ENCODE measurements at places on chromosomes 1 and 21.

- no peak for DNase-seq
Observed at GRCh38 chr1:51952638-51953037, 37.9 kb downstream of the RAB3B start.

GRCh38 chr21:25822981-25823380, 88.2 kb downstream of the GABPA start:
- DNase-seq: no peak

- no peak for DNase-seq
Observed at GRCh38 chr1:157238585-157238984, 100.4 kb upstream of the ETV3 start.

DNA sequence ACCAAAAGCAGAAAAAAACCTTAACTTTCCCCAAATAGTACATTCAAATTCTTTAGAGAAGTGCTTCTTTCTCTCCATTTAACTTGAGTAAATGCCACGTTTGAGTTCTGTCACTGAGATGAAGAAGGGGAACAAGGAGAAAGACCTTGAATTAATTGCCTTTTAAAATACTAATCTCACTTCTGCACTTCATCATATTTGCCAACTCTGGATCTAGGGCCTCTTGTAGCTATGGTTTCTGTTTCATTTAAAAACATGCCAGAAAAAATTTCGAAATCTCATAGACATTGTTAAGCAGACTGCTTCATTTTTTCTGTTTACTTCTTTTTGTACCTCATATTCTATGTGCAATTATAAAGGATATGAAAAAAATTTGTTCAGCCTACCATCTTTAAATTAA, 24.6 kb downstream of the MIXL1 start:
- no peak for DNase-seq

- DNase-seq: no peak
Observed at GRCh38 chr1:195960580-195960979, 647.7 kb downstream of the KCNT2 start.

GRCh38 chr1:171160639-171161354, 24.3 kb upstream of the FMO2 start:
- DNase-seq: no peak

- DNase-seq: peak; percentile 63
Observed at GRCh38 chr1:112706505-112707220, at the start of gene RHOC. TSS of gene RHOC (minus strand) at chr1:112707127. CDS start at chr1:112703799, 3,328 bp downstream.

- no peak for DNase-seq
Observed at GRCh38 chr1:94160811-94161210, 39.9 kb upstream of the ABCA4 start.

- no peak for DNase-seq
Observed at GRCh38 chr1:7702365-7702764, 68.7 kb upstream of the VAMP3 start.

DNA sequence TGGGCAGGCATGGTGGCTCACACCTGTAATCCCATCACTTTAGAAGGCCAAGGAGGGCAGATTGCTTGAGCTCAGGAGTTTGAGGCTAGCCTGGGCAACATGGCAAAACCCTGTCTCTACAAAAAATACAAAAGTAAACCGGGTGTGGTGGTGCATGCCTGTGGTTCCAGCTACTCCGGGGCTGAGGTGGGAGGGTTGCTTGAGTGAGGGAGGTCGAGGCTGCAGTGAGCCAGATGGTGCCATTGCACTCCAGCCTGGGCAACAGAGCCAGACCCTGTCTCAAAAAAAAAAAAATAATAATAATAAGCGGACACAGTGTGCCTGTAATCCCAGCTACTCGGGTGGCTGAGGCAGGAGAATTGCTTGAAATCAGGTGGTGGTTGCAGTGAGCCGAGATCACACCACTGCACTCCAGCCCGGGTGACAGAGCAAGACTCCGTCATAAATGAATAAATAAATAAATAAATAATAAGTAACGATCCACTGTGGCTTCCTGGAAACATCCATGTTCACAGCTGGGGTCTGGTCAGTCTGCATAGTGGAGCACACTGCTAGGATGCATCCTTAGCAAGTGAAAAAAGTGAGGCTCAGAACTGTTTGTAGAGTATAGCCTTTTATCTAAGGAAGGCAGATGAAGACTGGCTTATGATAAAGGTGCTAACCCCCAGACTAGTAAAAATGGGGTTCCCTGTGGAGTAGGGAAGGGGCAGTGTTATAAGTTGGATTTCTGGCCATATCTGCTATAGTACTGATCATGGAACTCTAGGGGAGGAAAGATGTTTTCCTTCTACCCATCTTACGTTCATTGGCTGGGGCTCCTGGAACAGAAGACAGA, 15.7 kb downstream of the PKNOX1 start:
- no peak for DNase-seq

GRCh38 chr1:48223366-48224240, 1.1 kb downstream of the SLC5A9 start:
- no peak for DNase-seq

- DNase-seq: no peak
Observed at GRCh38 chr1:61638911-61639605, 85.9 kb downstream of the TM2D1 start.

DNA sequence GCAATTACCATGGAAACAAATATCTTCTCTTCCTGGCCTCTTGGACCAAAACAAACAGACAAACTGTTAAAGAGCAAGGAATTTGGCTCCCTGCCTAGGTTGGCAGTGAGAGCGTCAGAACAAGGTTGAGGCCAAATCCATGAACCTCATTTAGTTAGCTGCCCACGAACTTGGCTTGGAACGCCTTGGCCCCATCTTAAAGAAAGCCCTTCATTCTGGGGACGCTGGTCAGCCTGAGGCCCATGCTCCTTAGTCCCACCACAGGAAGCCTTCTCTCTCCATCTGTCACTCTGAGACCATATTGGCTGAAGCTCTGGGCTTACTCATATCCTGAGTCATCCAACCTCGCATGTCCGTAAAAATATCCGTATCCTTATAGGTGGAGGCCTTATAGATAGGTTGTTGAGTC, 62.4 kb upstream of the DIRAS3 start:
- DNase-seq: no peak

GRCh38 chr1:247760456-247760855, at the start of gene OR1C1:
TSS of gene OR1C1 (minus strand) at chr1:247760556. CDS start at chr1:247758406, 2,150 bp downstream.
- no peak for DNase-seq

All from activated CD4-positive, alpha-beta T cell treated with anti-CD3 and anti-CD28 coated beads for 36 hours (primary cell).